ENCODE measurements at places on chromosomes 4 and X. TPM values are rescaled to one million over a fixed set of nuclear protein-coding genes. Genes with fewer than 3 reads are reported as not detected.

DNA sequence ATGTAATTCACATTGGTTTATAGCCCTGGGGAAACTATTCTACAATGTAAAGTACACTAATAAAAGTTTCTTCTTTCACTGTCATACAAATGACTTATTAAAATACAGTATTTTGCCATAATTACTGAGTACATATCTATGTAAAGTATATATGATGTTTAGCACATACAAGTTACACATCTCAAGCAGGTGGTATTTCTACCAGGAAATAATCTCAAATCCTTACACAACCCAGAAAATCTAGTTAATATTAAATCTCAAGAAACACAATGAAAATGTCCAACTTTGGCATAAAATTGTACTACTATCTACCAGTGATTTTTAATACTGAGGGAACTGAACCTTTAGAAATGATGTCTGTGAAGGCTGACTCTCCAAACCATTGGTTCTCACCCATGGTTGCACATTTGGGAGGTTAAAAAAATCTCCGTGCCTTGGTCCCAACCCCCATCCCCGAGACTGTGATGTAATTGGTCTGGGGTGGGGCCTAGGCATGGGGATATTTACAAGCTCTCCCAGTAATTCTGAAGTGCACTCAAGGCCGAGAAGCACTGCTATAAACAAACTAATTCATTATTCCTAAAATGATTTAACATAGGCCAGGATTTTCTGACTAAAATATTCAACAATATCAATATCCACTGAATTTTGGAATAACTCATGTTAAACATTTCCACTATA, 27.6 kb downstream of the MAP3K15 start:
- DNase-seq = no peak

DNA sequence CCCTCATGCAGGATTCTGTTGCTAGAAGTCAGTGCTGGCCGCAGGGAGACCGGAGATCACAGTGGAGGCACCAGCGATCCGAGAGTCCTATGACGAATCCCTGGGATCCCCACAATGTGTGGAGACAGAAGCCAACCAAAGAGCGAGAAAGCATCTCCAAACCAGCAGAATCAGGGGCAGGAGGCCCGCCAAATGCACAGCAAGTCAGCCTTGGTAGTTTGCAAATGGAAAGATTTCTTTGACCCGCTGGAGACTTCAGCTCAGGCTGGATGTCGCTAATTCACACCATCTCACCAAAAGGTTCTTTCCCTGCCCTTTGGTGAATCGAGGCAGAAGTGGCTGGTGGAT, 505 bp upstream of the PKD2 start:
- DNase-seq = no peak

- no peak for DNase-seq
Measured at GRCh38 chr4:81687471-81687870, 215.8 kb upstream of the RASGEF1B start.

DNA sequence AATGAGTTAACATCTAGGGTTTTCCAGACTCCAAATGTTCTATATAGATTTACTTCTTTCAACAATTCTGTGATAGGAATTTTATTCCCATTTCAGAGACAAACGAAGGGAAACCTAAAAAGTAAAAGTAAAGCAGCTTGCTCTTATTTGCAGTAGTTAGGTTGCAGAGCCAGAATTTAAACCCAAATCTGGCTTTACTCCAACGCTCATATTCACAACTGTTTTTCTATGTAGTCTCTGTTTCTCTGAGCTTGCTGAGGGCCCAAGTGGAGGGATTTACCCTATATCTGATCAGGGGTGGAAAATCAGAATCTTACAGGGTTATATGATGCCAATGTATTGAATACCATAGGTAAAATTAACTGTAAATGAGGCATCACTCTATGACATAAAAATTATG, 599.1 kb upstream of the GRIA3 start:
- no peak for DNase-seq

DNA sequence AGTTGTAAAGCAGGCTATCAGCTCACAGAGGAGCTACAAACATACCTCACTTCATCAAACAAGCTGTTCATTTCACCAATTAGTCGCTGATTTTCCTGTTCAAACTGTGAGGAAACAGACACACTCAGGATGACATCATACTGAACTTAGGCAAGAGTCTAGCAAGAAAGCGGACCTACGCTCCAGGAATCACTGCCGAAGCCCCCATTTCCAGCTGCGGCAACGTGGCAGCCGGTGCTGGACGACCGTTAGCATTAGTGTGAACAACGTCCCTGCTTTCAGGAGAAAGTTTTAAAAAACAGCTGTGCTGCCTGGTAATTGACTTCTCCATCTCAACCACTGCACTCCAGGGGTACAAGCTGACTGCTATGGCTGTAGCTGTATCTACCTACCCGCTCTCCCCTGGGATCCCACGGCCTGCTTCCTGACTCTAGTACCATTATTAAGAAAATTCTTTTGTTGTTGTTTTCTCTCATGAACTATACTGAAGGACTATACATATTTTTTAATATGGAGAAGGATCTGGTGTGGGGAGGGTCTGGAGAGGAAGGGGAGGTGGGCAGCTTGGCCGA, 38.3 kb downstream of the NSG1 start:
- DNase-seq = no peak

DNA sequence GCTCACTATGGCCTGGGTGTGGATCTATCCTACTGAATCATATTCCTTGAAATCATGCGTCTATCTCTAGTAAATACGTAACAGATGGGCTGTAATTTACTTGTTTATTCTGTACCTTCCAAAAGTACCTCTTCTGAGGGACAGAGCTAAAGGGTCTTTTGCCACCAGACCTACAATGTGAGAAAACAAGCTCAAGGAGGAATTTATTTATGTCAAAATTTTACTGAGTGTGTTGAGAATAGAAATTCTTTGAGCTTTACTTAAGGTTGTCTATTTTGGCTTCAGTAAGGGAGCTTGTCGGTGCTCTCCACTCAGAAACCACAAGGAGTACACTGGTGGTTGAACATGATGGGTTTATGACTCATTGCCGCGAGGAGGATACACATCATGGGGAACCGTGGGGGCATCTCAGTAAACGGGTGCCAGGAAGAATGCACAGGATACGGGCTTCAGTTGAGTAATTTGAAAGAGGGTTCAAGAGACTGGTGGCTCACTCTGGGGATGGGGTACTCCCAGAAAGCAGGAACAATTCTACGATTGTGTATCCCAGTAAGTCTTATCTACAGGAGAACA, 3.0 kb downstream of the ANK2 start:
- DNase-seq = no peak

GRCh38 chr4:99457270-99457669, 22.1 kb upstream of the ADH7 start:
- DNase-seq = no peak

GRCh38 chr4:16843831-16844508, 54.5 kb downstream of the LDB2 start:
- DNase-seq = no peak

GRCh38 chr4:93791570-93792195, 36.9 kb upstream of the ATOH1 start:
- DNase-seq = peak; percentile 65

DNA sequence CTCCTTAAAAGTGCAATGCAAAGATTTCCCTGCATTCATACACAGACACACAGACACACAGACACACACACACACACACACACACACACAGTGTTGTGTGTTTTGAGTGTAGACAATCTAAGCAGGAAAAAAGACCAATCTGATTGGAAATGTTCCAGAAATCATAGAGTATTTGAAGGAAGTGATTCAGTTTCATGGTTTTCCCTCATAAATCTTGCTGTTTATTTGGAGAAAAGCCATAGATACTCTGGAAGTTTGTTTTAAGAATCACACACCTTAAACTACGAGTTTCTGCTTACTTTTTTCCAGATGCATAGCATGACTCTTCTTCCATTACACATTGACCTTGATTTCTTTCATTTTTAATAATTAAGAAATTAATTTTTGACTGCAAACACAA, 298.5 kb upstream of the BMP3 start:
- no peak for DNase-seq

DNA sequence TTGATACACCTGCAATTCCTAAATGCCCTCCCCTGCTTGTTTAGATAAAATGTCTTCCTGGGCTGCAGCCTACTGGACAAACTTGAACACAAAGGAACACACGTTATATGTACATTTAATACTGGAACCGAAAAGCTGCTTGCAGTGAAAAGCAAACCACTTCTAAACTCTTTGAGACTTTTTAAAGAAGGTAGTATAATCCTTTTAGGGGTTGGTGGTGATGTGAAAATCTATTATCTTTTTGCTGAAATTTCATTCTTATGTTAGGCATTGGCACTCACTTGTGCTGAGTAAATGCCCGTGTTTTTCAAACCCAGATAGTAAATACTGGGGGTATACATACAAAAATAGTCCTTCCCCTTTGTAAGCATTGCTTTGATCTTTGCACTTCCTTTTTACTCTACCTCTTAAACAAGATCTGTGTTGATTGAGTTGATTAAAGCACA, 2.2 kb downstream of the NFKB1 start:
- DNase-seq = no peak

- no peak for DNase-seq
Measured at GRCh38 chrX:372856-373640, 13.7 kb downstream of the PPP2R3B start.

- DNase-seq = peak; percentile 26
Measured at GRCh38 chr4:37597034-37597433, 89.1 kb downstream of the RELL1 start.

DNA sequence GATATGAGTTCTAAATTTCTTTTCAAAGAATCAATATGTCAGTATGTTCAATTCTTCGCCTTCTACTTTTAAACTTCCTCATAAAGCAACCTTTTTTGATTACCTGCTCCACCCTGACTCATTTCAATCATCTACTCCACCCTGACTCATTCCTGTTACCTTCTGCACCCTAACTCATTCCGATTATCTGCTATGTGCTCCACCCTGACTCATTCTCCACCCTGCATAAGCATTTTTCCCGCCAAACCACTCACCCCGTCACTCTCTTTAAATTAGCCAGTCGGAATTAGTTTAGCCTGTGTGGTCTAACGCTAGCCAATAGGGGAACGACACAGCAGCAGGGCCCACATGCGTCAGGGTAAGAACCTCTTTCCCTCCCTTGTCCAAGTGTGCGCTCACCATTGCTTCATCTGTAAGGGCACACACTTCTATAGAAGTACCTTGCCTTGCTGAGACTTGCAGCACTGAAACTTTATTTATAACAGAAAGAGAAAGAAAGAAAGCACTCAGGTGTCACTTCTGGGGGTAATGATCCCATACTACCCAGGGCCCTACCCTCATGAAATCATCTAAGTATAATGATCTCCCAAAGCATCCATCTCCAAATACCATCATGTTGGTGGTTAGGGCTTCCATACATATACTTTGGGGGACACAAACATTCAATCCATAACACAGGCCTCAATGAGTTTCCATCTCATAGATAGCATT, 875.2 kb downstream of the RAPGEF2 start:
- no peak for DNase-seq

DNA sequence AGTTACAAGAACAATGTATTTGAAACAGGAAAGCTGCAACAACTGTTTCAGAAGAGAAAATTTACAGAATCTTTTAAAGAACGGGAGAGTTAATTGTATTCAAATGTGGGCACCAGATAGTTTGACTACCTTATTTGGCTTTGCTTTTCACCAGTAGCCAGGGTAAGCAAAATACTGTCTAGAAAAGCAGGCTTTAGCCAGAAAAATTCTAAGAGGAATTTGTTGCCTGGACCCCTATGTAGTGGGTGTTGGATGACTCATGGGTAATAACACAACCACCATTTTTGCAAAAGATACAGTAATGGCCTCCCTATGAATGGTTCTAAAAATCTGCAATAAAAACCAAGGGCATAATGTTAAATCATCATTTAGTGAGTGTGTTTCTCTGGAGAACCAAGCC, 233.4 kb upstream of the ANXA3 start:
- DNase-seq = no peak

DNA sequence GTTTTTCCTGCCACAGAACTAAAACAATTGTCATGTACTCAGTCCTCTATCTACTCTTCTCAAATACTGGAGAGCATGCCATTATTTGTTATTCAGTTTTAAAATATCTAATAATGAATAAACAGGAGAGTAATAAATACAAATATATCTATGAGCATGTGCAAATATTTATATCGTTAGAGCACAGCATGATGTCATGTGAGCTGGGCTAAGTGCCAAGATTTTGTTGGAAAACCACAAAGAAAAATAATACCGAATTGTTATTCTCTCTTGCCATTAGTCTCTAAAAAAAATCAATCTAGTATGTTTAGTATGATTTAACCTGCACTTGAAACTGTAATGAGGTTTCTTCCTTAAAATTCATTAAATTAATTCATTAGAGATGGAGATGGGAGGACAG, 97.3 kb downstream of the DDX60 start:
- peak; percentile 1 for DNase-seq

GRCh38 chr4:70734168-70734954, 12.6 kb downstream of the RUFY3 start:
- no peak for DNase-seq

- no peak for DNase-seq
Measured at GRCh38 chr4:101337688-101338087, 9.6 kb downstream of the PPP3CA start.

MED28 gene
- polyA plus RNA-seq = 61.9 TPM

DSPP gene
- 0.13 TPM for polyA plus RNA-seq

DDX53 gene
- polyA plus RNA-seq = not detected

CENPVL1 gene
- 0.33 TPM for polyA plus RNA-seq

OTC gene
- polyA plus RNA-seq = not detected

FATE1 gene
- polyA plus RNA-seq = 0.16 TPM

CCKAR gene
- polyA plus RNA-seq = not detected

RIPPLY1 gene
- 4.0 TPM for polyA plus RNA-seq

FOXR2 gene
- polyA plus RNA-seq = not detected
